ENCODE measurements at places on chromosomes 7 and 10. TPM values are rescaled to one million over a fixed set of nuclear protein-coding genes. Genes with fewer than 3 reads are reported as not detected.

- DNase-seq = no peak
Observed at GRCh38 chr7:150421831-150422230, 28.6 kb upstream of the GIMAP8 start.

GRCh38 chr7:103149808-103150180 lies 895 bp upstream of the NAPEPLD start:
- no peak for DNase-seq

GRCh38 chr7:43653466-43653865 lies 70.6 kb downstream of the STK17A start:
- no peak for DNase-seq

Gene SFTPD
- not detected for total RNA-seq

DNA sequence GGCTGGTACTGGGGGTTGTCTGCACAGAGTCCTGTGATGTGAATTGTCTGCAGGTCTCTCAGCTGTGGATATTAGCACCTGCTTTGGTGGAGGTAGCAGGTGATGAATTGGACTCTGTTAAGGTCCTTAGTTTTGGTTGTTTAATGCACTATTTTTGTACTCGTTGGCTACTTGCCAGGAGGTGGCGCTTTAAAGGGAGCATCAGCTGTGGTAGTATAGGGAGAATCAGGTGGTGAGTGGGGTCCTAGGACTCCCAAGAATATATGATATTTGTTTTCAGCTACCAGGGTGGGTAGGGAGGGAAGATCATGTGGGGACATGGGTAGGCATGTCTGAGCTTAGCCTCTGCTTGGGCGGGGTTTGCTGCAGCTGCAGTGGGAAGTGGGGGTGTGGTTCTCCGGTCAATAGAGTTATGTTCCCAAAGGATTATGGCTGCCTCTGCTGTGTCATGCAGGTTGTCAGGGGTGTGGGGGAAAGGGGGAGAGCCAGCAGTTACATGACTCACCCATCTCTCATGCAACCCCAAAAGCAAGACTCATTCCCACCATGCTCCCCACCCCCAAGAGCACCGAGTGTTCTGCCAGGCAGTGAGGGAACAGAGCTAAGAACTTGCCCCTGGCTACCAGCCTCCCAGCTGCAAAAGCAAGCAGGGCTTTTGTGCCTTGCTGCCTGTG lies 53.7 kb upstream of the ZNF273 start:
- DNase-seq = no peak

Gene CYP2C9
- 214 TPM for total RNA-seq

- DNase-seq = no peak
Observed at GRCh38 chr7:37577412-37577811, 106.2 kb upstream of the GPR141 start.

Gene POLR3A
- 20.5 TPM for total RNA-seq

GRCh38 chr10:6514180-6514579 lies 65.9 kb downstream of the PRKCQ start:
- no peak for DNase-seq

GRCh38 chr10:69226919-69227450 lies 6.9 kb downstream of the HKDC1 start:
- no peak for DNase-seq

DNA sequence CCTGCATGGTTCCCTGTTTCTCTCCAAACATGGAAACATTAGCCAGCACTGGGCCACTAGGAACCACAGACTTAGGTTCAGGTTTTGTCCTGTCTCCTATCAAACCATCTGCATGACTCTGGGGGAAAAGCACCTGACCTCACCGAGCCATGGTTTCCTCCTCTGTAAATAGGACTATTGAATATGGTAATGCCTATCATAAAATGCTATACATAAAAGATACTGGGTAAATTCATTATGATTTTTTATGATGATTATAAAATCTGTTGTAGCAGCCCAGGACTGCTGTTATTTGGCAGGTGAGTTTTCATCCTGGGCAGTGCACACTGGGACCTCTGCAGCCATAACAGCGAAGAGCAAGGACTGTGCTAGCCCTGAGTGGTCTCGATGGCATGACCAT lies 131.8 kb downstream of the SH3PXD2A start:
- DNase-seq = no peak

DNA sequence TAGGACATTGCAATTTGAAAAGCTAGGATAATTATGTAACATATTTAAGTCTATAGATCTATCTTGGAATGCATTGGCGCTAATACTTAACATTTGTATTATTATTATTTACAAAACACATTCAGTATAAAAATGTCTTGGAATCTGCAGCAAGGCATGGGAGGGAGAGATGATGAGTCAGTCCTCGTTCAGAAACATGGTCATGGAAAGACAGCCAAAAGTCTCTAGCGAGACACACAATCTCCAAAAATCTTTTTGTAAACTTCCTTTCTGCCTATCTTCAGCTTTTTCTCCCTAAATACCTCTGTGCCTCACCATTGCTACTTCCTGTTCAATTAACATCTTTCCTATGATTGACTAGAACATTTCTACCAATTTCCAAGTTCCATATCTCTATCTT lies 188.4 kb upstream of the CACNA2D1 start:
- DNase-seq = no peak

DNA sequence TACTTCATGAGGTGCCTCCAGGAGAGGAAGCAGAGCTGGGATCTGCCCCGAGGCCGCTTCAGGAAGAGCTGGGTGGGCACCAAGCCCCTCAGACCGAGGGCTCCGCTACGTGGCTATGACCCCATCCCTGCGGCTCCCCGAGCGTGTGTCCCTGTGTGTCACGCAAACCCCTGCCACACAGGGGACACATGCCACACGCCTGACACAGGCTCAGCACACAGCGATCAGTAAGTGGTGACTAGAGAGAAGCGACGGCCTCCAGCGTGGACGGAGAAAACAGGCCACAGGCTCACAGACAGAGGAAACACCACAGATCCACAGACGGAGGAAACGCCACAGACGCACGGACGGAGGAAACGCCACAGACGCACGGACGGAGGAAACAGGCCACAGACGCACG lies 18.5 kb downstream of the DIP2C start:
- DNase-seq = no peak

DNA sequence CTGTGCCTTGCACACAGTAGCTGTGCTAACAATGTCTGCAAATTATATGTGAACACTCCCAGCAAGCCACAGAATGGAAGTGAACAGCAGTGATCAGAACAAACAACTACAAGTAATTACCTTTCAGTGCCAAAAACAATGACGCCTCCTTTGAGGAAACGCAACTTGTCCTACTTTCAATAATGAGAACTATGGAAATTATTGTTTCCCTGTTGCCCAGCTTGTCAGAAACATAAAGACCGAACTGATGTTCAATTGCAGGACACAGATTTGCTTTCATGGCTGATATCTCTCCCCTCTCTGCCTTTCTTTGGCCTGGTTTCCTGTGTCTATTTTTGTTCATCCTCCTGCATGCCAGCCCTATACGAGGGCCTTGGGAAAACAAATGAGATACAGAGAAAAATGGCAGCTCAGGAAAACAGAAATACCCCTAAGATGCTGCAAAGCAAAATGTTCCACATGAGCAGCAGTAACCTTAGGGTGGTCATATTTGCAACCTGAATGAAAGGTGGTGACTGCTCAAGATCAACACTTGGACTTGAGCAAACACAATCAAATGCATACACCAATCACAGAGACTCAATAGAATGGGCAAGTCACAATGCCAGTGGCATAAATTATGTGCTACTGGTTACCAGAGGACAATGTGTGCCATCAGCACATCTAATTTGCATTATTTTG lies 26.8 kb downstream of the COBL start:
- DNase-seq = no peak

All from Peyer's patch (tissue), 4 donors.